ENCODE measurements at places on chromosomes 7 and 10.

DNA sequence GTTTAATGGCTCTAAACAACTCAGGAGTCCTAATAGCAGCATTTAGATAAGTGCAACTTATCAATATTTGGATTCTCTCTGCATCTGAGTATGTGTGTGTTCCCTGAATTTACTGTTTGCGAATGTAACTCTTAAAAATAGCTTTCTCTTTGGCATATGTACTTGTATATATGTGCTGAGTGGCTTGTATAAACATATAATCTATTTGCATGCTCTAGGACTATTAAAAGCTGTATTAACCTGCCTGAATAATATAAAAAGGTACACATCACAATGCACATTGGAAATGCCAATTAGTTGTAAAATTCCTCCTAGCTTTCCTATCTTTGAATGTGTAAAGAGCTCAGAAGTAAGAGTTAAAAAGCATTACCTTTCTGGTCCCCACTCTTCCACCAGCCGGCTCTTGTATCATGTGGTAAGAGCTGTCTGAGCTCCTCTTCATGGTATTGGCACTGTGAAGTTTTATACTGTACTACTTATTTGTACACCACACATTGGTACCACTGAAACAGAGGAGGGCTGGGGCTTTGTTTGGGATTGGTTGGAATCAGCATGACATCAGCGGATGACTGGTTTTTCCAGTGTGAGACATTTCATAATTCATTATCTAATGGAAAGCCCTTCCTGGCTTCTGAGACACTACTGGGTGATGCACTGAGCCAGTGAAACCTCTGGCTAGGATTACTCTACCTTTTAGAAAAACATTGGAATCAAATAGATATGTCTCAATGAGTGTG, at the start of gene INHBA:
Gene INHBA, minus strand, starts transcription at position 456 of the 737 bp plus-strand sequence. CDS start 2,716 bp downstream, outside the sequence.
- peak; percentile 65 for DNase-seq

- no peak for DNase-seq
These were observed 15.1 kb downstream of the PSAP start for GRCh38 chr10:71835671-71836595.

GRCh38 chr7:92698237-92698841, 108.1 kb upstream of the FAM133B start:
- no peak for DNase-seq

DNA sequence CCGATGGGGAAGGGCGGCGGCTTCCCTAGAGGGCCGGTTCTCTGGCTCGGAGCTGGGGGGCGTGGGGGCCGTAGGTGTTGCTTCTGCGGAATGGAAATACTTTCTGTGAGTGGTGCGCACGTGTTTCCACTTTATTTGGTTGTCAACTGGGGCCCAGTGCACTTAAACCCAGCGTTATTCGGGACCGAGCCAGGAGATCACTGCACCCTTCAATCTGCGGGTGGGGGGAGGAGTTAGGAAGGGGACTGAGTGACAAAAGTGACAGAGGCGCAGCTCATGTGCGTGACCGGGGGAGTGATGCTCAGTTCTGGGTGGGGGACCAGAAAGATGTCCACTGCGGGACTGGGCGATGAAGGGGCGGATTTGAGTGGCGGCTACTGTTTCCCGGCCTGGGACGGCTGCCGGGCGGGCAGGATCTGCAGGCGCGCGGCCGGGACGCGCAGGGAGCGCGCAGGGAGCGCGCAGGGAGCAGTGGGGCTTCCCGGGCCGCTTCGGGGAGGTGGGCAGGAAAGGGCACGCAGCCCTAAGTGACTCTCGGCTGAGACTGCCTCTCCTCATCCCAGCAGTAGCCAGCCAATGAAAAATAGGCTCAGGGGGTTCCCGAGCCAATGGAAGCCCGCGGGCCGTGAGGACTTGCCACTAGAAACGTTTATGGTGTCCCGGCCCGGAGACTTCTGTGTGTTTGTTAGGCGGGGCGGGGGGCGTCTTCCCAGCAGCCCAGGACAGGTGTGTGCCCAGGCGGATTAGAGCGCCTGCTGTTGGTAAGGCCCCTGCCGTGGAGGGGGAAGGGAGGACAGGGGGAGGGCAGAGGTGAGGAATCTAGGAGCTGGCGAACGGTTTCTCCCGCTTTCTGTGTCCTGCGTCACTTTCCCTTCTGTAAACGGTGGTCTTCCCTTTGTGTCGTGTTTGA, 54.3 kb upstream of the KDM7A start:
- peak; percentile 88 for DNase-seq

DNA sequence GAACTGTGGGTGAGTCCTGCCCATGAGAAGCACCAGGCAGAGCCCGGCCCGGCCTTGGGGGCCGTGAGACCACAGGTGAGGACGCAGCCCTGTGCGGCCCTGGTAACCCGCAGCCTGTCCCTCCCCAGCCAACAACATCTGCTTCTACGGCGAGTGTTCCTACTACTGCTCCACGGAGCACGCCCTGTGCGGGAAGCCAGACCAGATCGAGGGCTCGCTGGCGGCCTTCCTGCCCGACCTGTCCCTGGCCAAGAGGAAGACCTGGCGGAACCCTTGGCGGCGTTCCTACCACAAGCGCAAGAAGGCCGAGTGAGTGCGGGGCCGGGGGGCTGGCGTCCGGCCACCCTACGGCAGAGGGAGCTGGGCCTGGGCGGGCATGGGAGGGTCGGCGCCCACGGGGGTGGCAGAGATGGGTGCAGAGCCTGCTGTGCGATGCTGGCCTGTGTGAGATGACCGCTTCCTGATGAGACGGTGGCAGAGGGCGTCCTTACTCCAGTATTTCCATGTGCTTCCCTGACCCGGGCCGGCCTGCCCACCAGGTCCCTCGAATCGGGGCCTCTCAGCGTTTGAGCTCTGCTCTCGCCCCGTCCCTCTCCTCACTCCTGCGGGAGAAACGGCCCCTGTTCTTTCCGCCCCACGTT, 34.1 kb upstream of the FOXL3 start:
- DNase-seq = no peak

DNA sequence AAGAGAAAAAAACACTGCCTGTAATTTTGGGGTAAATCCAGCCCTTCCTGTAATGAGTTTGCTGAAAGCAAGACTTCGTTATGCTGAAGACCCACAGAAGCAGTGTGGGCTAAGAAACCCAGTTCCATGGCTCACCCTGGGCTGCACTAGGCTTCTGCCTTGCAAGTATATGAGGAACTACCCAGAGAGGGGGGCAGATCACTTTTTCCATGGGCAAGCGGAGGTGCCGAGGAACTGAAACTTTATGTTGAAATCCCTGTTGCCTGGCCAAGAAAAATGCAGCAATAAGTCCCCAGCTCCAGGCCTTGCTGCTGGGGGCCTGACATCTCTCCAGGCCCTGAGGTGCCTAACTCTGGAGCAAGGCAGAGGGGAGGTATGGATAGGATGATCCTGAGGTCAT, 8.5 kb downstream of the RASSF4 start:
- DNase-seq = peak; percentile 95

GRCh38 chr7:116797612-116798011, 64.8 kb upstream of the CAPZA2 start:
- DNase-seq = no peak

DNA sequence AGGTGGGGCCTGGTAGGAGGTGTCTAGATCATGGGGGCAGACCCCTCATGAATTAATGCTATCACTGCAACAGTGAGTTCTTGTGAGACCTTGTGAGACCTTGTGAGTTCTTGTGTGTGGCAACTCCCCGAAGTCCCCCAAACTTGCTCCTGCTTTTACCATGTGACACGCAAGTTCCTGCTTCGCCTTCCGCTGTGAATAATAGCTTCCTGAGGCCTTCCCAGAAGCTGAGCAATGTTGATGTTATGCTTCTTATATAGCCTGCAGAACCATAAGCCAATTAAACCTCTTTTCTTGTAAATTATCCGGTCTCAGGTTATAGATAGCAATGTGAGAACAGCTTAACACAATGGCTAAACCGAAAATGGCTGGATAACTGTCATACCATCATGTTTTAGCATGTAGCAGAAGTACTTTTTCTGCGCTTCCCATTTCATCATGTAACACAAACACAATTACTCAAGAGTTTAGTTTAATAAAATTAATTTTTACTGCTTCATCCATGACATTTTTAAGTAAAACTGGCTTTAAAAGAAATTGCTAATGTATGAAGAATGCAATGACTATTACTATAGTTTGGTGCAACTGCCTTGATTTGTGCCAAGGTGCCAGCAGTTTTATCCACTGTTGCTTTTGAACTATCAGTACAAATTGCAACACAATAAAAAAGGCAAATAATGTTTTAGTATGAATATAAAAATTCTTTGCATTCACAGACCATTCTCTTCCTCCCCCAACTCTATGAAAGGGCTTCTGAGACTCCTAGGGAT, 87.7 kb upstream of the TMEM168 start:
- peak; percentile 15 for DNase-seq

DNA sequence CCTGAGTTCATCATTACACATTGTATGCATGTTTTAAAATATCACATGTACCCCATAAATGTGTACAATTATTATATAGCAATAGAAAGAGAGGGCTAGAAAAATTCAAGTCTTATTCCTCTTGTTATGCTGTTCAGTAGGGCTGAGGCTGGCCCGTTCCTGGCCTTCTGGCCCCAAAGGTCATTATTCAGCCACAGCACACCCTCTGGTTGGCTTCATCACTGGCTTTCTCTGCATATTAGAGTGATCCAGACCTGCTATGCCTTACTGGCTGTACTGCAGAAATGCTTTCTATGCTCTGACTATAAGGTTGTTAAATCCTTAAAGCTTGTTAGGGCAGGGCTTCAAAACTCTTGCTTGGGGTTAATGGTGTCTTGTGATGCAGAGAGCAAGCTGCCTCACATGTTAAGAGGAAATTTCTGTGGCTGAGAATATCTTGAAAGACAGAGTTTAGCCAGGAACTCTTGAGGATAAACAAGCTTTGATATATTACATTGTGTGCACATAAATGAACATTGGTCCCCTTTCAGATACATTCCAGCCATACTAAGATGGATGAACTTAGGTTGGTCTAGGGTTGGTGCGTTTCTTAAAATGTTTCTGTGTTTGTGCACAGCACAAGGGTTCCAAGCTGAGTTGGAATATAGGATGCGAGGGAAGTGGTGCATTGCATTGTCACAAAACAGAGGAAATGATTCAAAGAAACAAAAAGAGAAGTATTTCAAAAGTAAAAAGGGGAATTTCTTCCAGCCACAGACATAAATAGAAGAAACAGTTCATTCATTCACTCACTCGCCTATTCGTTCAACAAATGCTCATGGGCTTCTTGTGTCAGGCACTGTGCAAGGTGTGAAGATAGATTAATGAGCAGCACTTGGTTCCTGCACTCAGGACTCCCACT, 61.6 kb upstream of the WDR11 start:
- peak; percentile 73 for DNase-seq

DNA sequence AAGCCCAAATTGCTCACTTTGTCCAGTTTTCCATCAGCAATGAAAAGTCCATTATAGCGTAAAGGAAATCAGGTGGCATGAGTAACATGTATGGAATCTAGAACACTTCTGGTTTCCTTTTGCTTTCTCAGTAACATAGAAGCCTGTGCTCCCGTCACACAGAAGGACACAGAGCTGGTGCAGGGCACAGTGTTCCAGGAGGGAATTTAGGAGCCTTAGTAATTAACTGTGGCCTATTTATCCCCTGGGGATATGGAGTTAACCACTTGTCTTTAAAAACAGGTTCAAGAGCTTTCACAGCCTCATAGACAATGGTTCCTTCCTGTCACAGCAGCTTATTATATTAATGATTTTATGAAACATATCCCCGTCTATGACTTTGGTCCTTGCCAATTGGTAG, 189.9 kb downstream of the NEBL start:
- no peak for DNase-seq

- DNase-seq = no peak
These were observed 22.5 kb downstream of the IL2RA start for GRCh38 chr10:6039711-6040110.

DNA sequence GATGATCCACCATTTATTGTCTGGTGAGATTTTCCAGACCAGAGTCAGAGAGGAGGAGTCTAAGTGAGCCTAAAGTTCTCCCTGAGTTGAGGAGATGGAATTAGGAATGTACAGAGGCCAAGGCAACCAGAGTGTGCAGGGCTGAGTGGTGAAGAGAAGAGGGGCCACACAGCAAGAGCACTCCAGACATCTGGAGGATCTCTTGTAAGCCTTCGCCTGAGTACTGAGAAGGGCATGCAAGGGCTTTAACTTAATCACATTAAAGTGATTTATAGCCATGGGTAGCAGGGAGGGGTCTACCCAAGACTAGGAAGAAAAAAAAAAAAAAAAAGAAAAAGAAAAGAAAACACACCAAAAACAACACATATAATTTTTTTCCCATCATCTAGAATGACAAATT, 1190.4 kb downstream of the GATA3 start:
- no peak for DNase-seq

- no peak for DNase-seq
These were observed 141.5 kb downstream of the CUBN start for GRCh38 chr10:16987976-16988610.

GRCh38 chr7:131046246-131046645, 281.4 kb upstream of the MKLN1 start:
- no peak for DNase-seq

DNA sequence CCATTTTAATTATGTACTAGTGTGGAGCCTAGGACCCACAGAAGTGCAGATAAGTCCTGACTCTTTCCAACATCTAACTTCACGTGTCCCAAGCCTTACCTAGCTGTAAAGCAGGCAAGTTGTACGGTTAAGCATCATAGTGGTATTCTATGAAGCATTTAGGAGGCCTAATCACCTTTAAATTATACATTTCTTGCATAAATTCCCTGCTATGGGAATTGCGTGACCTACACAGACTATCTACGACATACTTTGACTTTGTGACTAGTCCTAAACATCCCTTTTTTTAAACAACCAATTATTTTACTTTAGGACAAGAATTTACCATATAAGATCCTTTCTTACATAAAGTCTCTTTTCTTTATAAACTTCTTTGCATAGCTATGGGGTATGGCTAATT, 37.7 kb upstream of the LRGUK start:
- DNase-seq = no peak

- DNase-seq = no peak
These were observed 33.1 kb upstream of the RPA3 start for GRCh38 chr7:7751243-7752092.

GRCh38 chr7:99839287-99840021, 11.6 kb downstream of the CYP3A43 start:
- DNase-seq = peak; percentile 2

DNA sequence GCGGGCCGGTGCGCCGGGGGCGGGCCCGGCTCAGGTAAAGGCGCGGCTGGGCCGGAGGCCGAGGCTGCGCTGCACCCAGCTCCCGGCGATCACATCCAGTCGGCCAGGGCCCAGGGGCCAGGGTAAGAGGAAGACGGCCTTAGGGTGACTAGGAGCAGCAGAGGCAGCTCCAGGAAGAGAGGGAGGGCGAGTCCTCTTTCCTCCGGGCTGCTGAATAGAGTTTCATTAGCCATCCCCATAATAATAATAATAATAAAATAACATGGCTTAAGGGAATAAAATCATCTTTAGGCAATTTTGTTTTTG, 44.8 kb upstream of the CDK1 start:
- DNase-seq = peak; percentile 3

GRCh38 chr7:121909716-121910345, 36.9 kb downstream of the PTPRZ1 start:
- no peak for DNase-seq

DNA sequence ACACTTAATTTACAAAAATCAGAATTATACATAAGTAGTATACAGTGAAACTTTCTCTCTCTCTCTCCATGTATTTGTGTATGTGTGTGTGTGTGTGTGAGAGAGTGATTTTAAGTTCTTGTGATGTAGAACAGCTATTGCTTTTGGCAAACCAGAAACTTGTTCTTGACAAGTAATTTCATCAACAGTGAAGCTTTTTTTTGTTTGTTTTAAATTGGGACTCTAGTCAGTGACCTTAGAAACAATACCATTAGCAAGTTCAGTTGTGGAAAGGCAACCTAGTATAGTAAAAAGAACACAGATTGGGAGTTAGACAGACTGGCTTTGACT, 319.1 kb downstream of the PTEN start:
- no peak for DNase-seq

- peak; percentile 91 for DNase-seq
These were observed 185.7 kb upstream of the AUTS2 start for GRCh38 chr7:69412331-69413146.
